ENCODE measurements at places on chromosomes 5 and 9.

GRCh38 chr5:126677121-126677520, 76.4 kb downstream of the PHAX start:
- DNase-seq, result no peak

DNA sequence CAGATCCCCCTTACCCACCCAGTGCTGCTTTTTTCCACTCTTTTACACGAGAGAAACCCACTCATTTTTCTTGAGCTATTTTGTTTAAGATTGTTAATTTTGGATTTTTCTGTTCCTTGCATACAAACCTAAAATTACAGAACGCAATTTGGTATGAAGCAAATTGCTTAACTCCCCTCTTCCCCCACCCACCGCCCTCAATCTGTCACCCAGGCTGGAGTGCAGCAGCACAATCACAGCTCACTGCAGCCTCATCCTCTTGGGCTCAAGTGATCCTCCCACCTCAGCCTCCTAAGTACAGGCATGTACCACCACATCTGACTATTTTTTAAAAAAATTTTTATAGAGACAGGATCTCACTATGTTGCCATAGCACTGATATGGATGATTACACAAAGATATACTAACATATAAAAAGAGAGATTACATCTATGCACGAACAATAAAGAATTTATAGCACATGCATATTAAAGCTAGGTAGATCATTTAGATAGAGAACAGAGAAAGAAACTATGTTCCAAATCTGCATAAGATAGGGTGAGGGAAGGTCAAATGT, 203.6 kb downstream of the PIK3R1 start:
- no peak for DNase-seq

GRCh38 chr5:175681968-175682340, 24.1 kb downstream of the HRH2 start:
- DNase-seq, result no peak

- no peak for DNase-seq
These were observed 113.7 kb downstream of the TRPM6 start for GRCh38 chr9:74773886-74774479.

- no peak for DNase-seq
These were observed 408.4 kb upstream of the NMUR2 start for GRCh38 chr5:152813526-152813925.

- DNase-seq, result no peak
These were observed 78.5 kb downstream of the KIF4B start for GRCh38 chr5:155091768-155092717.

- no peak for DNase-seq
These were observed 47.4 kb downstream of the PRKACG start for GRCh38 chr9:68966496-68966944.

- DNase-seq, result no peak
These were observed 22.0 kb downstream of the RXFP3 start for GRCh38 chr5:33958176-33958575.

GRCh38 chr9:117092582-117092981, 322.3 kb downstream of the ASTN2 start:
- DNase-seq, result no peak

DNA sequence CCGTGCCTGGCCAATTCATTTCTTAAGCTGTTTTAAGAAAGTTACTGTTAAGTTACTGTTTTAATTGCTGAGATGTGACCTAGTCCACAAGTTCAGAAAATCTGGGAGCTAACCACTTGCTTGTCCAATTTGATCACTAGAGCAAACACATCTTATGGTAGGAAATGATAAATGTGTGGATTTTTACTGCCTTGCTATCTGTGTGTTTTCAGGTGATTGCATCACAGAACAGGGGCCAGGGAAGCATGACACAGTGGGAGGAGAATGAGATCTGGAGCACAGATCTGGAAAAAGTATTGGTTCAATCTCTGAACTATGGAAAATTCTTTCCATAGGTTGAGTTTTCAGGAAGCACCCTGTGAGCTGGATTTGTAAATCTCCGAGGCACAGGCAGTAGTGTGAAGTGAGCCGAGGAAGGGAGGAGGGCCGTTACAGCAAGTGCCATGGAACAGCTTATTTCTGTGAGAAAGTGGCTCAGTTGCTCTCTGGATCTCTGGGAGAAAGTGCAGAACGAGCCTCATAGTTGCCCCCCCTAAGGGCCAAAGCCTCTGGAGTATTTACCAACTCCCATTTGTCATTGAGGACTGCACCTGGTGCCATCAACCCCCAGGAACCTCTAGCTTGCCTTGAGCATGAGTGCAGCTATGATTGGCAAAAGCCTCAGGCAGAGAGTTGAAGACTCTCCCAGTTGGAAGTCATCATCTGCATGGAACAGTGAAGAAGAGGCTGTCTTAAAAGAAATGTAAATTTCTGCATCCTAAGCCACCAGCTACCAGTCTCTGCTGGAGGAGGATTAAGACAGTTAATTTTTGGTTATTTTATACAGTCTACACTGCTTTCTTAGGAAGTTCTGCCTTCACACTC, 161.8 kb upstream of the CLINT1 start:
- no peak for DNase-seq

DNA sequence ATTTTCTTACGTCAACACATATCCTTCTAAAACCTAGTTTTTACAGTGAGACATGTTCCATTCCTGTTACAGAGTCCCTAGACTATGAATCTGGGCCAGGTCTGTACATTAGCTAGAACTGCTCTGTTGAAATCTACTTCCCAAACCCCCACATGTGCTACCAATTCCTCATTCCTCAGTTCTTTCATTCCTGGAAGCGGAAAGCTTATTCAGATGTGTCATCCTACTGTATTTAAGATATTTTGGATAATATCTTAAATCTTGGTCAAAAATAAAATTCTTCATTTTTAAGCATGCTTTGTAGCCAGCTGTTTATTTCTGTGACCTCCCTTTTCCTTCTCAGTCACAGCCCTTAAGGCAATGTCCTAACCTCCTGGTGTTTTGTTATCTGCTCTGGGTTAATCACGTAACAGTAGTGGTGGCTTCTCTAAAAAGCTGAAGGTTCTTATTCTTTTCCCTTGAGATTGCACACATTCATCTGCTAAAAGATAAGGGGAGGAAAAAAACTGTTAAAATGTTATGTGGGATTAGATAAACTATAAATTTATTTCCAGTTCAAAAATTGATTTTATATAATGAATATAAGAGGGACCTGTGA, 35.6 kb downstream of the GLRX start:
- no peak for DNase-seq

GRCh38 chr9:118419676-118420075, 715.5 kb downstream of the TLR4 start:
- no peak for DNase-seq

GRCh38 chr9:78031893-78032729, 500 bp upstream of the GNAQ start:
- DNase-seq, result no peak

DNA sequence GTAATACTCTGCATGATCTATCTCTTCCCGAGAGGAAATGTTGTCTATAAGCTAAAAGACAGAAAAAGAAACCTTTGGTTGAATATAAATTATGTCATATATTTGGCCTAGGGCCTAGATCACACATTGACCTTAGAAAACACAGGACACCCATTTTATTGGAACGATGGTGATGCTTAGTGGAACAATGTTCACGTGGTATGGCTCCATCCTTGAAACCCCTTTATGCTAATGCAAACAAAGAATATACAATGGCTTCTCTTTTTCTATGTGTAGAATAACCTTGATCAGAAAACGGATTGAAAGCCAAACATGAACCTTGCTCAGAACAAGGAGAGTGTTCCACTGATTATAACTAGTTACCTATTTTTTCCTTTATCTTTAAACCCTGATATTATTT, 24.5 kb downstream of the MRPS27 start:
- DNase-seq, result no peak

DNA sequence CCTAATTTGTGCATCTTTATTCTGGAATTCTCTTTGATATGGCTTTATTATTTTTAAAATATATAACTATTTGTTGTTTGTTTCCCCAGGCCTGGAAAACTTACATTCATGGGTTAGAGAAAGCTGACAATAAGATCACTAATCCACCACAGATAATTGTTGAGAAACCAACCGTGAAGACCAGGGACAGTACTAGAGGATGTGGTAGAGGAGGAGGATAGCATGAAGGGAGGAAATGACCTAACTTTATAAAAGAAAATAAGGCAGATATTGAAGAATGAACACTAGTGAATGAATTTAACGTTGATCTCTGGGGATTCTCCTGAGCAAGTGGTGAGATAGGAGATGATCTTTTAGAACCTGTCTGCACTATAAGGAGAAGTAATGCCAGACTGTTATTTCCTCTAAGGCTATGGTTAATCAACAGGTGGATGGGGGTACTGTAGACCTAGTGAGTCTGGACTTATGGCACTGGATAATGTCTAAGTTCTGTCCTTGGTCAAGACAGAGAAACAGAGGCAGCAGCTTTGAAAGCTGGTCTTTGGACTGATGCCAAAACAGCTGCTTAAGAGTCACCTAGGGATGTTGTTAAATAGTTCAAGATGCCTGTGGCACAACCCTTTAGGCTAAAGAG, 52.4 kb downstream of the NREP start:
- DNase-seq, result no peak

DNA sequence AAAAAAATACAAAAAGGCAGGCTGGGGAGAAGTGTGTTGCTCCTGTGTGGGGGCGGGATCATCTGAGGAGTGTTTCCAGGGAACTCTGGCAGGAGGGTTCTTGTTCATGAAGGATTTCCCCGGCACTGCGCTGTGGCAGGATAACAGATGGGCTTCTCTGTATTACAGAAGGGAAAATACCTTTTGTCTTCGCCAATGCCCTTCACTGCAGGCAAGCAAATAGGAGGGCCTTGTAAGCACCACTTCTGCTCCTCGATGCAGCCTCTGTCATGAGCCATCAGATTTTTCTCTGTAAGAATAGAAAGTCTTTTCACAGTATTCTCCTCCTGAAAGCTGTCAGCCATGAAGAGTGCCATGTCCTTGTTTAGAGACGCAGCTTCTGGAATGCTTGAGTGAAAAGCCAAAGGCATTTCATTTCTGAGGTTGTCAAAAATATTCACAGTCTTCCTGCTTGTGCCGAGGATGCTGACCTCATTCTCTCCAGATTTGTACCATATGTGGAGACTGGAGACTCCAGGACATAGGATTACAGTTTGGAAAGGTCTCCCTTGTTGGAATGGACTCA, 294.0 kb downstream of the YTHDC2 start:
- no peak for DNase-seq

DNA sequence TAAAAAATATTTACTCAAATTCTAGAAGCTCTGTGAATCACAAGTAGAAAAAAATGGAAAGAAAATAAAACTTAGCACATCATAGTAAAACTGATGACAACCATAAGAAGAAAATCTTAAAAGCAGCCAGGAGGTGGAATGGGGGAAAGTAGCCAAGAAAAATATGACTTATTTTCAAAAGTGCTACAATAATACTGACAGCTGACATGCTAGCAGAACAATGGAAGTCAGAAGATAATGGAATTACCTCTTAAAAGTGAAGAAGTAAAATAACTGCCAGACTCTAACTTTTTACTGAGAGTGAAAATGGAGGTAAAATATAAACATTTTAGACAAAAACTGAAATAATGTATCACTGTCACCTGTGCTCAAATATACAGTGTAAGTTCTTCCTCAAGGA, 532.2 kb upstream of the SGCD start:
- DNase-seq, result no peak

DNA sequence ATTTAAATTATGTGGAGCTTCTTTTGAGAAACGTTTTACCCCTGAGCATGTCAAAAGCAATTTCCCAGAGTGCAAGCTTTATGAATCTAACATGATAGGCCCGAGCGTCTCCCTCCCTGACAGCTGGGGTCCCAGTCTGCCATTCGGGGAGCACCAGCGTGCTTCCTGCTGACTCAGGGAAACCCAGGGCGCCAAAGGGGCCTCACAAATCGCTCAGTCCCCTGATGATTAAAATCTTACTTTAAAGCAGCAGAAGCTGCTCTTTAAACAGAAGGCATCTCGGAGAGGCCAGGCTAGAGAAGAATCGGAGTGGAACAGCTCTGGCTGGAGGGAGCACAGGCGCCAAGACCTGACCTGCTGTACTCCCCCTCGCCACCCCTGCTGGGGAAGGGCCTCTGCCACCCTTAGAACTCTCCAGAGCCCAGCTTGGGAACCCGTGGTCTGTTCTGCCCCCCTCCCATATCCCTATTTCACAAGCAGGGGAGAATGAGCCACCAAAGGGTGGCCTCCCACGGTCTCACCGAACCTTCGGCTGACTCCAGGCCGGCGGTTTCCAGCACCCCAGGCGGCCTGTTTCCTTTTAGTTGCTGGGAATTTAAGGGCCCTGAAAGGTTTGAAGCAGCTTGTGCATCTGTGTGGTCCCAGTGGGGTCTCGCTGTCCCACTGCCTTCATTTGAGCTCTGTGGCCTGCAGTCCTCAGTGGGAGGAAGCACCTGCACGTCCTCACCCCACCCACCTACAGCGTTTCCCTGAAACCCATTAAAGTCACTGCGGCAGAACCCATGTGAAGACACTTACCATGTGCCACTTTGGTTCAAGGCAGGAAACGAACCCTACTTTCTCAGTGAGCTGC, 147.6 kb downstream of the COL23A1 start:
- DNase-seq, result no peak

- no peak for DNase-seq
These were observed 35.0 kb upstream of the ARAP3 start for GRCh38 chr5:141717043-141717442.

DNA sequence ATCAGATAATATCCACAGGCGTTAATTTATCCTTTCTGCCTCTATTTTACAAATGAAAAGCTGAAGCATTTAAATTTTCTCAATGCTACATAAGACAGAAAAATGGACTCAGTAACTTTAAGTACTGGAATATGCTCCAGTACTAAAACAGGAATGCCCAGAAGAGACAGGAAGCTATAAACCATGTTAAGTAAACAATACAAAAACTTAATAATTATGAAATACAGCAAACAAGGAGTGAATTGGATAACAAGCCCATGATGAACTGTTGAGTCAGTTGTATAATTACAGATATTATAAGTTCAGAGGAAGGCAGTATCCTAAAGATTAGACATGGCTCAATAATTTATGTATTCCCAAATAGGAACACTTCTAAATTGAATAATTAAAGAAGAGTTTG, 148.5 kb downstream of the CHSY3 start:
- DNase-seq, result no peak

GRCh38 chr5:126732716-126733115, 44.2 kb upstream of the LMNB1 start:
- DNase-seq, result no peak

DNA sequence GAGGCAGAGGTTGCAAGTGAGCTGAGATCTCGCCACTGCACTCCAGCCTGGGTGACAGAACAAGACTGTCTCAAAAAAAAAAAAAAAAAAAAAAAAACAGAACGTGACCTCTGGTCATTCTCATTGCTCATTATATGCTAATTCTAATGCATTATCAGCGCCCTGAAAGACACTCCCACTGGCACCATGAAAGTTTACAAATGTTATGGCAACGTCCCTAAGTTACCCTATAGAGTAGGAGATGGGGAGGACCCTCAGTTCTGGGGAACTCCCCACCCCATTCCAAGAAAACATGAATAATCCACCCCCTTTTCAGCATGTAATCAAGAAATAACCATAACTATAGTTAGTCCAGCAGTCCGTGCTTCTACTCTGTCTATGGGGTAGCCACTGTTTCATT, 48.9 kb upstream of the DENND4C start:
- no peak for DNase-seq

- no peak for DNase-seq
These were observed 122.6 kb upstream of the KLF4 start for GRCh38 chr9:107612136-107612535.
